Stimulated activated CD4-positive, alpha-beta T cell treated with anti-CD3 and anti-CD28 coated beads, Interleukin-15, amount 100 ng/mL, for 1 hour (primary cell): ENCODE measurements at places on chromosomes 2 and 18.

DNA sequence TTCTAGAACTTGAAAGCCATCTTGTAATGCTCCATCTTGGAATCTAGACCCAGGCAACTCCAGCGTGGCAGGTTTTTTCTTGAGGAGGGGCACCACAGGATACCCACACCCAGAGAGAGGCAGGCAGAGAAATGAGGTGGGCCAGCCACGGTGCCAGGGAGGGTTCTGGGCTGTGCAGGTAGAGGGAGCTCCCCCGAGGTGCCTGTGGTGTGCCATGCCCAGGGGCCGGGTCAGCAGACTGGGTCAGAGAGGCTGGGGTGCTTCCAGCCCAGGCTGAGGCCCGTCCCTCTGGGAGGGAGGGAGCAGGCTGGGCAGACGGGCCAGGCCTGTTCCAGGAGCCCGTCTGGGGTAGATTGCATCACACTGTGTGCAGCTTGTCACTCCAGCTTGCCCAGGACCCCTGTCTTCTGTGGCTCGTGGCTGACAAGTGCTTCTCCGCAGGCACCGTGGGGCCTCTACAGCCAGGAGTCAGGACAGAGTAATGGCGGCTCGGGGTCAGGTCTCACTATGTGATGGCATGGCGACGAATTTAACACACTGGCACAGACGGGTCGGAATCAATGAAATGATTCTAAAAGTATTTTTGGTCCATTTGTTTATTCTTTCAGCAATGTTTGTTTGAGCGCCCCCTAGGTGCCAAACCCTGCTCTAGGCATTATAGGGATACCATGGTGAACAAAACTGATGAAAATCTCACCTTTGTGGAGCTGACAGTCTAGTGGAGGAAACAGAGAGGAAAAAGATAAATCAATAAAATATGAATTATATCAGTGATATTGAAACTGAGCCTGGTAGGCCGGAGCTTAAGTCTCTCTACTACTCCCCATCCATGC, 144.0 kb downstream of the ACOXL start:
- DNase-seq, result no peak

- no peak for DNase-seq
These were observed 98.0 kb downstream of the ADCYAP1 start for GRCh38 chr18:1002653-1003178.

DNA sequence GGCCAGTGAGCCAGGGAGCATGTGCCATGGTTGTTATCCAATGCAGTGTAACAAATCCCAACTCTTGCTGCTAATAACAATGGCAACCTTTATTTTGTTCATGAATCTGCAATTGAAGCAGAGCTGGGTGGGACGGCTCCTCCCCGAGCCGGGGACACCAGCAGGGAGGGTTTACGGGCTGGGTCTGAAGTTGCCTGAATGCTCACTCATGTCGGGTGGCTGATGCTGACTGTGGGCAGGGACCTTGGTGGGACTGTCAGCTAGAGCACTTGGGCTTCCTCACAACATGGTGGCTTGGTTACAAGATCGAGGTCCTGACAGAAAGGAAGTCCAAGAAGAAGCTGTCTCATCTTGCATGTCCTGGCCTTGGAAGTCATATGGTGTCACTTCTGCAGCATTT, 264.5 kb downstream of the NDUFA10 start:
- no peak for DNase-seq

- no peak for DNase-seq
These were observed 53.2 kb downstream of the CSRNP3 start for GRCh38 chr2:165522719-165523118.

- DNase-seq, result no peak
These were observed 31.8 kb downstream of the ARHGAP25 start for GRCh38 chr2:68766376-68766845.

- DNase-seq, result no peak
These were observed 134.2 kb upstream of the PIK3C3 start for GRCh38 chr18:41820784-41821183.

GRCh38 chr18:69226971-69227370, 173.7 kb upstream of the DOK6 start:
- DNase-seq, result no peak

GRCh38 chr2:18522484-18523146, 37.8 kb downstream of the RDH14 start:
- no peak for DNase-seq

DNA sequence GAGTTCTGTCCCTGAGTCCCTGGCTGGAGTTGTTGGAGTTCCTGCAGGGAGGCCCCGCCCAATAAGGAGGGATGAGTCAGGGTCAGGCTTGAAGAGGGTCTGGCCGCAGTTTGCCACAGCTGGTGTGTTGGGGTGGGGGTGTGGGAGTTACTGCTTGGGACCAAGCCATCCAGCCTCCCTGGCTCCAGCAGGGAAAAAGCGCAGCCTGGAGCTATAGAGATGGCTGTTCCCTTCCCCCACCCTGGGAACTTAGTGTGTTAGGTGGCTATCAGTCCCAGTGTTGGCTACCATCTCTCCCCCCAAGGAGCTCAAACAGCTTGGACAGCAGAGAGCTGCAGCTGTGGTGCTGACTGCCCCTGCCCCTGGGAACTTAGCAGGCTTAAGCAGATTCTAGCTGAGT, 13.2 kb upstream of the TANK start:
- DNase-seq, result no peak

GRCh38 chr18:60794802-60795201, 422.2 kb upstream of the MC4R start:
- no peak for DNase-seq

GRCh38 chr2:101762451-101763171, 65.1 kb downstream of the MAP4K4 start:
- DNase-seq, result no peak

GRCh38 chr2:158756976-158757375, 38.1 kb upstream of the DAPL1 start:
- DNase-seq, result no peak

DNA sequence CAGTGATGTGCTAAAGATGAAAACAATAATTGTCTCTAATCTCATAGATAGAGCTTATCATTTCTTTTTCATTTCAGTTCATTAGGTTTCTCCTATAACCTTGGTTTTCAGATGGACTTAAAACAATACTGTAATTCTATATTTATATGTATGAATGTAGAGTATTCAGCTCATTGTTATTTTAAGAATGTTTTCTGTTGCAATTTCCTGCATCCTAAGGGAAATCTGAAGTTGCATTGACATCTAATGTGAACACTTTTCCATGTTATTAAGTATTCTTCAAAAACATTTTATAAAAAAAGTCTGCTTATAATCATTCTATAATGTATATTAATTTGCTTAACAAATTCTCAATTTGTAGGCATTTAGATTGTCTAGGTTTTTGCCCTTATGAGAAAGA, 288.9 kb downstream of the XIRP2 start:
- DNase-seq, result no peak

DNA sequence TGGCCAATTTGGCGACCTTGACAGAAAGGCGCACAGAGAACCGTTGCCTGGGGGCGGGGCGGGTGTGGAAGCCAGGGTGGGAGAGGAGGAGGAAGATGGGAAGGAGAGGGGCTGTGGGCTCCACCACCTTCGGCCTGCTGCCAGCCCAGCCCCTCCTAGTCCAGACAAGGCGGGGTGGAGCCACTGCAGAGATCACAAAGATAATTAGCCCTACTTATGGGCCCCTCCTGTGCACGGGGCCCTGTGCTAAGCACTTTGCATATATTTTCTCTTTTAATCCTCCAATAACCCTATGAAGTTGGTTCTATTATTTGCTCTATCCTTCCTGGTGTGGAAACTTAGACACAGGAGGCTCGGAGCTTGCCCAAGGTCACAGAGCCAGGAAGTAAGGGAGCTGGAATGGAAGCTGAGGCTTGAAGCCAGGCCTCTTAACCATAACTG, 13.7 kb upstream of the ECEL1 start:
- no peak for DNase-seq

- no peak for DNase-seq
These were observed 216.2 kb downstream of the CDH20 start for GRCh38 chr18:61549416-61549815.

- no peak for DNase-seq
These were observed 181.3 kb downstream of the CTIF start for GRCh38 chr18:48719974-48720654.

- no peak for DNase-seq
These were observed 313.2 kb upstream of the ETAA1 start for GRCh38 chr2:67083951-67084350.

- DNase-seq, result no peak
These were observed 1.8 kb upstream of the MPV17 start for GRCh38 chr2:27324720-27325119.

DNA sequence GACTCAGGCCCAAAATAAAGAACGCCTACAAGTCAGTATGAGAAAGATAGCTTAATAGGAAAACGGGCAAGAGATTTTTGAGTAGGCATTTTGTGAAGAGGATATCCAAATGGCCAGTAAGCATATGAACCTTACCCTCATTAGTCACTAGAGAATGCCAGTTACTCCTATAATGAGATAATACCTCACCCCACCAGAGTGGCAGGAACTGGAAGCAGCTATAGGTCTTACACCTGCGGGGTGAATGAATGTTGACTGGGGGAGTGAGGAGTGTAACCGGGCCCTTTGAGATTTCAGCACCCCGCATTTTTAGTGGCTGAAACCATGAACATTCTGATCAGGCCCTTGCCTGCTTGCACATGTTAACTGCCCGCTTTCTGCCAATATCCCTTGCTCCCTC, 7.5 kb upstream of the PTPN2 start:
- no peak for DNase-seq
